ENCODE measurements at places on chromosomes 5 and 9.

DNA sequence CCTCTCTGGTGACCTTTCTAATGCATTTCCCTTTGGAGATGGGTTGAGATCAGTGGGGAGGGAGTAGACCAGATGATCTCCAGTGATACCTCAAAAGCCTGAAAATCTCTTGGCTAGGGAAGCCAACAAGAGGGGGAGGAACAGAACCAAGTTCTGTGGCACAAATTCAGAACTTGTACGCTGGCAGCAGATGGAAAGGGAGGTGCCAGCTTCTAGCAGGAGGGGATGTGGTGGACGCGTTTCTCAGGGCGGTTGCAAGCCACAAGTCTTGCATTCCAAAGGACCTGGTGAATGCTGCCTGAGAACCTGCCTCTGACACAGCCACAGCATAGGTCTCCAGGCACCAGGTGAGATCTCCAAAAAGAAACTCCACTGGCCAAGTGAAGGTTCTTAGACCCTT, 13.4 kb downstream of the SLIT3 start:
- no peak for DNase-seq

- no peak for DNase-seq
These were observed 204.6 kb downstream of the RFX3 start for GRCh38 chr9:3321186-3321585.

GRCh38 chr5:22242532-22242931, 610.6 kb downstream of the CDH12 start:
- DNase-seq: no peak

GRCh38 chr9:4475301-4475700, 15.0 kb upstream of the SLC1A1 start:
- DNase-seq: no peak

GRCh38 chr9:38388283-38389223, 3.9 kb upstream of the ALDH1B1 start:
- no peak for DNase-seq

DNA sequence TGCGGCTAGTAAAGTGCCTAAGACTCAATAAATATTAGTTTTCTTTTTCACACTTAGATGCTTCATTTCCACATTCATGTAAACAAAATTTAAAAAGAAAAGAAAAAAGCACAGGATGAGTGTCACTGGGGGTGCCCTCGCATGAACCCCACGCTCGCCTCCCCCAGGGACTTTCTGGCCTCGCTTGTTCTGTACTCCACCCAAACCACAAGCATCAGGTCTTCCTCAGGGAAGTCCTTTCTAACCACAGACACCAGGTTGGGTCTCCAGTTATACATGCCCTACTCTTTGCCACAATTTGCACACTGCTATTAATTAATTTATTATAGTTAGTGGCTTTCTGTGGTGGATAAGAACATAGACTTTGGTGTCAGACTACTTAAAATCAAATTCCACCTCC, 92.4 kb downstream of the RORB start:
- DNase-seq: no peak

DNA sequence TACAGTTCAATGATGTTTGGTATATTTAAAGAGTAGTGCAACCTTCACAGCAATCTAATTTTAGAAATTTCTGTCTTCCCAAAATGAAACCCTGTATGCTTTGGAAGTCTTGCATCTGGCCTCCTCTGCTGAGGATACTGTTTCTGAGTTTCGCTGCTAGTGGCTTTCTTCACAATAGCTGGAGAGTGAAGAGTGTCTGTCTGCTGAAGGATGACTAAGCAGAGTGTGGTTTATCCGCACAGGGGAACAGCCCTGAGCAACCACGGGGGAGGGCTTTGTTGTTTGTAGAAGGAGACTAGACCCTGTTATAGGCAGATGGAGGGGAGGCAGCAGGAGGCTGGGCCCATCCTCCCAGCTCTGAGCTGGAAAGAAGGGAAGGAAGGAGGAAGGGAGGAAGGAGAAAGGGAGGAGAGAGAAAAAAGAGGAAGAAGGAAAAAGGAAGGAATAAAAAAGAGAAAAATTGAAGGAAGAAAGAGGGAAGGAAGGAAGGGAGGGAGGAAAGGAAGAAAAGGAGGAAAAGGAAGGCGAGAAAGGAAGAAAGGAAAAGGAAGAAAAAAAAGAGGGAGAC, 10.5 kb upstream of the IRX2 start:
- DNase-seq: no peak

GRCh38 chr5:177432143-177432838, 5.8 kb downstream of the GRK6 start:
- DNase-seq: no peak

GRCh38 chr5:142981475-142981874, 211.3 kb downstream of the ARHGAP26 start:
- DNase-seq: no peak

- no peak for DNase-seq
These were observed 321.9 kb upstream of the TARS1 start for GRCh38 chr5:33118761-33119415.

DNA sequence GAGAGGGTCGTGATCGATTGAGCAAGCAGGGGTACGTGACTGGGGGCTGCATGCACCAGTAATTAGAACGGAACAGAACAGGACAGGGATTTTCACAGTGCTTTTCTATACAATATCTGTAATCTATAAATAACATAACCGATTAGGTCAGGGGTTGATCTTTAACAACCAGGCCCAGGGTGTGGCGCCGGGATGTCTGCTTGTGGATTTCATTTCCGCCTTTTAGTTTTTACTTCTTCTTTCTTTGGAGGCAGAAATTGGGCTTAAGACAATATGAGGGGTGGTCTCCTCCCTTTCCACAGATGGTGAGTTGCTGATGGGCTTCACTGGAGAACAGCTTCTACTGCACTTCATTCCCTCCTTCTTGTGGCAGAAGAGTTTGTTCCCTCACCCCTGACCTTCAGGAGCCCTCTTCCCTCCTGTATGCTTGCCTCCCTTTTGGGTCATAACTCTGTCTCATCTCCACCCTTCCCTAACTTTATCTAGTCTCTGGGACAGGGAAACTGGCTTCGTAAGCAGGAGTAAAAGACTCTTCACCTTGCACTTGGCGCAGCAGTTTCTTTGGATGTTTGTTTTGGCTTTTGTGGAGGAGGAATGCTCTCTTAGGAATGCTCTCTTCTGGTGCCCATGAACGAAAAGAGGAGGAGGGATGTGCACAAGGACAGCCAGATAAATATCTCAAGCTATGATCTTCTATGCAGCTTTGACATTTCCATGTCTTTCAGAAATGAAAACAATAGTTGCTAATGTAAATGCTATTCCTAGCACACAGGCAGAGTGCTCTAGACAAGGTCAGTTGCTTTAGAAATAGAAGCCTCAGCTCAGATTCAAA, 139.8 kb upstream of the RPS23 start:
- no peak for DNase-seq

- no peak for DNase-seq
These were observed 677.9 kb downstream of the DTWD2 start for GRCh38 chr5:118310401-118310800.

GRCh38 chr5:43193894-43194265, 1.9 kb downstream of the NIM1K start:
- no peak for DNase-seq

- no peak for DNase-seq
These were observed 140.6 kb downstream of the LRRC70 start for GRCh38 chr5:62719061-62719720.

- DNase-seq: no peak
These were observed 154.4 kb upstream of the COX7C start for GRCh38 chr5:86463339-86463738.

DNA sequence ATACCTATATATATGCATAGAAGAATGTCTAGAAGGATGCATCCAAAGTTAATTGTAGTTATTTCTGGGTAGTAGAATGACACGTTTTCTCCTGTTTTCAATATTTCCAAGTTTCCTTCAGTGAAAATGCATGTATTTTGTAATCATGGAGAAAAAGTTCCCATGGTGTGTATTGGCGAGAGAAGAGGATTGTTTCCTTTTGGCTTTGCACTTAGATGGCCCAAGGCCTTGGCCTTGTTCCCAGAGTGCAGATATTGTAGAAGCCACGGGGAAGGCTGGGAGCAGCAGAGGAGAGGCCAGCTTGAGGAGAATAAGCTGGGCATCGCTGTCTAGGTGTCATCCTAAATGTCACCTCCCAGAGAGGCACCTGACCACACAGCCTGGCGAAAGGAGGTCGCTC, 44.0 kb downstream of the IRF1 start:
- DNase-seq: no peak

- no peak for DNase-seq
These were observed 403 bp downstream of the KIF2A start for GRCh38 chr5:62306323-62306895.

DNA sequence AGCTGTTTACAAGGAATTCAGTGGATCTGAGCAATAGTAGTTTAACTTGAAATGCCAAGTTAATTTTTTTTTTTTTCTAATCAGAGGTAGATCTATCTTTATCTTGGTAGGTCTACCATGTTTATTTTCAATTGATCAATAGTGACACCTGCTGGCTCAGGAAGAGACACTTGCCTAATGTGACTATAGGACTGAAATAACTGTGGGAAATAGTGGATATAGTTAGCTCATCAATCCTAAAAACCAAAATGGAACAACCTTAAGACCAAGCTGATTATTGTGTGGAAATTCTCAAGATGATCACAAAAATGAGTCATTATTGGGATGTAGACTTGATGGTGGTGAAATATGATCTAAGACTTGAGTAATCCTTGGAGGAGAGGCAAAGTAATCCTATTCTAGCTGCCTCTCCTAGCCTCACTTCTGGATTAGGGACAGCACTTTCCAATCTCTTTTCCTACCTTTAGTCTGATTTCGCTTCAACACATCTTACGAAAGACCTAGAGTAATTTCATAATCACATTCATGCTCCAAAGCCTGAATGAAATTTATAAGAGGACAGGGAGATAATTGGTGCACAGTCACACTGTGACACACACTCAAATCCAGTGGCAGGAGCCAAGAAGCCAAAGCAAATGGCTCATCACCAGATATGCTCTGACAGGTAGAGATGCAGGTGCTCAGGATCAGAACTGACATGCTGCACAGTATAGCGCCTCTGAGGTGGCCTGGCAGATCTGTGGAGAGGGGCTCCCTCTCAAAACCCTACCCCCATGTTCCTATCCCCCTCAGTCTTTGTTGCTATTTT, 156.3 kb downstream of the HMHB1 start:
- DNase-seq: peak; percentile 40

GRCh38 chr5:129003232-129003631, 37.9 kb downstream of the SLC27A6 start:
- no peak for DNase-seq

GRCh38 chr9:70419556-70420440, 5.3 kb upstream of the KLF9 start:
- DNase-seq: peak; percentile 76

DNA sequence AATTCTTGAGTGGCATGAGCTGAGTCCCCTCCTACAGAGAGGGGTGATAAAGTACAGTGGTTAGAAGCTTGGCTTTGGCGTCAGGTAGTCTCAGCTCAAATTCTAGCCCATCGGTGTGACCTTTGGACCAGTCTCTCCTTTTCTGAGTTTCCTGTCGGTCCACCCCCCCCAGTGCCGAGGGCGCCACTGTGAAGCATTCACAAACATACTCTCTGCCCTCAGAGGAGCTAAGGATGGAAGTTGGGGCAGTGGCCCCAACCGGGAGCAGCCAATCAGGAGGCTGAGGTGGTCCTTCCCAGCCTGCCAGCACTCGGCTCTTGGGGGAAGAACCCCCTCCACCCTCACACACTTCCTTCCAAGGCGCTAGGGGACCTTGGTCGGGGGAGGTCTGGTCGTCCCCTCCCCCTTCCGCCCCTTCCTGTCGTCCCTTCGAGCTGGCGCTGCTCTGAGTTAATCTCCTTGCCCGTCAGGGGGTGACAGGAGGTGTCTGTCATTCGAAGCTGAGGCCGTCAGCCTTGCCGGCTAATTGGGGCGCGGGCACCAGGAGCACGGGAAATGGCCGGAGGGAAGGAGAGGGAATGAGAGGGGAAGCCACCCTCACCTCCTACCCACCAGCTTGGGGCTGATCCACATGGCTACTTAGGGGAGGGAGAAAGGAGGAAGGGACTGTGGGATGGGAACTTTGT, 53.0 kb downstream of the CXXC5 start:
- no peak for DNase-seq

DNA sequence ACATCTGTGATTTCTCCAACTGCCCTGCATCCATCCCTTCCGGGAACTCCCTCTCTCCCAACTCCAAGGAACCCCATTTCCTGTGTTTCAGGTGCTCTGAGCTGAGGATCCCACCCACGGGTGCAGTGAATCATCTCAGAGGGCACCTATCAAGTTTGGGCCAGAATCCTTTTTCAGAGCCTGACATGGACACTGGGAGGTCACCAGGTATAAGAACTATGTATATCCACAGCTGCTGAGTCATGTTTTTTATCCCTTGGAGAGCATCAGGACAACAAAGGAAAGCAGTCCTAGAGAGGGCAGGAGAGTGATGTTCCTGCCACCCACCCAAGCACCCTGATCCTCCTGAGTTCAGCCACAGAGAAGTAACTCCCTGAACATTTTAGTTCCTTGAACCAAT, 3.8 kb downstream of the MED27 start:
- no peak for DNase-seq

GRCh38 chr5:60184606-60185005, 291.1 kb upstream of the PDE4D start:
- DNase-seq: no peak

DNA sequence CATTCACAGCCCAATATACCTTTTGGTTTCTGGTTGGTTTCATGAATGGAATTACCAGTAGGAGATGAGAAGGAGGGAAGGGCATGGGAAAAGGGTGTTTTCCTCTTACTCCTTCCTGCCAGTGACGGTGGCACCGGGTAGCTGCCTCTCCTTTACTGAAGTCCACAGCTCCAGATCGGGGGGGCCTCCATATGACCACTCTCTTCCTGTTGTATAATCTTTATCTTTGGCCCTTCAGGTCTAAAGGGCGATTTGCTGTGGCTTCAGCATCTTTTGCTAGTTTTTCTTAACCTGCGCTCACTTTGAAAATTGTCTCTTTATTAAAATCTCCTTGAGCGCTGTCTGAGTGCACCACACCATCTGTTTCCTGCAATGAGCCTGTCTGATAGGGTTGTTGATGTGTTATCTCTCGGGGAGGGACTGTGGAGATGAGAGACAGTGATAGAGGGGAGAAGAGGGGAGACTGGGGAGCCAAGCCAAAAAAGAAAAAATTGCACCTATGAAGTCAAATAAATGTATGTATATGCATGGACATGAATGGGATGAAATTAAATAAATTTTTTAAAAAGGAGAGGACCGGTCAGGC, 449.3 kb upstream of the KLF4 start:
- DNase-seq: no peak
